ENCODE measurements at places on chromosomes 5 and 9. TPM values are rescaled to one million over a fixed set of nuclear protein-coding genes. Genes with fewer than 3 reads are reported as not detected.

IL4 gene
- not detected for total RNA-seq

SV2C gene
- under 0.01 TPM for total RNA-seq

CCL28 gene
- total RNA-seq, result 8.9 TPM

SPINK4 gene
- total RNA-seq, result not detected

SLC36A3 gene
- not detected for total RNA-seq

GIN1 gene
- 1.1 TPM for total RNA-seq

ARHGAP26 gene
- total RNA-seq, result 14.5 TPM

PITX1 gene
- total RNA-seq, result under 0.01 TPM

SLC23A1 gene
- 7.0 TPM for total RNA-seq

EGFL7 gene
- 272 TPM for total RNA-seq

PRRX2 gene
- total RNA-seq, result not detected

NUTM2G gene
- total RNA-seq, result not detected

SPINK13 gene
- total RNA-seq, result not detected

Measured in hematopoietic multipotent progenitor cell (in vitro differentiated cells).